ENCODE measurements at places on chromosomes 1 and 21.

DNA sequence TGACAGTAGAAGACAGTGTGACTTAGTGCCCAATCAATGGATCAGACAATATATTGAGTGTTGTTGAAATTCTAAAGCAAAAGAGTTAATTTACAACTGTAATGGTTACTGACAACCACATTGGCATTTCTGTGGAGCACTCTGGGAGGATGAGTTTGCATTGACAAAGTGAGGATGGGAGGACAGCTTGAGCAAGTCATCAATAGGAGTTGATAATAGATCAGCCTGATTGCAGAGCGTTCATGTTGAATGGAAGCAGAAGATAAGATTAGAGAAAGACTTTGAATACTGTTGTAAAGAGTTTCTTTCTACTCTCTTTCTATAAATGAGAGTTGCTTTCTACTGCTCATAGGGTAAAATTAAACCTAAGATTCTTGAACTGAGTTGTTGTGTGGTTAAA lies 3.9 kb downstream of the EEIG2 start:
- no peak for DNase-seq

DNA sequence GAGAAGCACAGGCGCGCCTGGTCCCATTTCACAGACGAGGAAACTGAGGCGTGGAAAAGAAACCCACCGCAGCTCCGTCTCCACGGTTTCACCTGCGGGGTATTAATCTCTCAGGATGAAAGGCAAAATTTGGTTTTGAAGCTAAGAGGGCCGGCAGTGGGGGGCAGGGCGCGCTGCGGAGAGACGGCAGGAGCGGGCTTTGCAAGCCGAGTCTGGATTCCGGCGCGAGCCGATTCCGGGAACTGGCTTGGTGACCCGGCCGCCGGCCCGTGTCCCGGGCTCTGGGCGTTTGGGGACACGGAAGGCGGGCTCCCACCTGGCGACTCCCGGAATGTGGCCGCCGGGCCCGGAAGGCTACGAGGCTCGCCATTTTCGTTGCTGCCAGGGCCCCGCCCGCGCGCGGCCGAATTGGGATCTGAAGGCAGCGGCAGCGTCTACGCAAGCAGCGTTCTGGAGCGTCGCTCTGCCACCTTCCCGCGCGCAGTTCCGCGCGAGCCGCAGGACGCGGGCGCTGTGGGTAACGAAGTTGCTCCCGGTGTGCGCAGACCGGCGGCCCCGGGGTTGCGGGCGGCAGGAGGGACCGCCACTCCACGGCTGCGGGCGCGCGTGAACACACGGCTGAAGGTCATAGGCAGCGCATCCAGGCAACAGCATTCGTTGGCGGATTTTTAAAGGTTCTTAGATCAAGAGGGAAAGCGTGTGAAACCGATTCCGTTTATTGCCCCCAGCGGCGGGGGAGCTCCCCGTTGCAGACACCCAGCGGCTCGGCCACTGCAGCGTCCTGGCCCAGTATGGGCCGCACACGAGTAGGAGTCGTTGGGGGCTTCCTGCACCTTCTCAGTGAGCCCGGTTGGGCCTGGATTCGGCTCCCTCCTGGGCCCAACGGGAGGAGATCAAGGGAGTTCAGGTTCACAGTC lies 5.4 kb upstream of the PRDM16 start:
- no peak for DNase-seq

GRCh38 chr1:86175756-86176155 lies 19.2 kb upstream of the COL24A1 start:
- no peak for DNase-seq

- DNase-seq = no peak
Observed at GRCh38 chr1:31218705-31219104, 21.0 kb downstream of the NKAIN1 start.

GRCh38 chr1:24535021-24535424 lies 20.9 kb upstream of the NCMAP start:
- DNase-seq = peak; percentile 72

DNA sequence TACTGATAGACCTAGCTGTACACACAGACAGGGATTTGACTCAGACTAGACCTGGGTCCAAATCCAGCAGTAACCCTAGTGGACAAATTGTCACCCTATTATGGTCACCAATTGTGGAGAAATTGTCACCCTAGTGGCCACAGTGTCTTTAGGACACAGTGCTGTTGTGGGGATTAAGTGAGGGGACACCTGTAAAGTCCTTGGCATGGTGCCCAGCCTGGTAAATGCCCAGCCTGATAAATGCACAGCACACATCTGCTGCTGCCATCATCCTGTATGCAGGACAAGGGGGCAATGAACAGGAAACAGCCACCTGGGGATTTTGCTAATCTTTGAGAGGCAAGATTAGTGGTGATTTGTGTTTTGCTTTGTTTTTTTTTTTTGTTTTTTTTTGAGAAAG lies 2.3 kb downstream of the TMEM61 start:
- peak; percentile 99 for DNase-seq

DNA sequence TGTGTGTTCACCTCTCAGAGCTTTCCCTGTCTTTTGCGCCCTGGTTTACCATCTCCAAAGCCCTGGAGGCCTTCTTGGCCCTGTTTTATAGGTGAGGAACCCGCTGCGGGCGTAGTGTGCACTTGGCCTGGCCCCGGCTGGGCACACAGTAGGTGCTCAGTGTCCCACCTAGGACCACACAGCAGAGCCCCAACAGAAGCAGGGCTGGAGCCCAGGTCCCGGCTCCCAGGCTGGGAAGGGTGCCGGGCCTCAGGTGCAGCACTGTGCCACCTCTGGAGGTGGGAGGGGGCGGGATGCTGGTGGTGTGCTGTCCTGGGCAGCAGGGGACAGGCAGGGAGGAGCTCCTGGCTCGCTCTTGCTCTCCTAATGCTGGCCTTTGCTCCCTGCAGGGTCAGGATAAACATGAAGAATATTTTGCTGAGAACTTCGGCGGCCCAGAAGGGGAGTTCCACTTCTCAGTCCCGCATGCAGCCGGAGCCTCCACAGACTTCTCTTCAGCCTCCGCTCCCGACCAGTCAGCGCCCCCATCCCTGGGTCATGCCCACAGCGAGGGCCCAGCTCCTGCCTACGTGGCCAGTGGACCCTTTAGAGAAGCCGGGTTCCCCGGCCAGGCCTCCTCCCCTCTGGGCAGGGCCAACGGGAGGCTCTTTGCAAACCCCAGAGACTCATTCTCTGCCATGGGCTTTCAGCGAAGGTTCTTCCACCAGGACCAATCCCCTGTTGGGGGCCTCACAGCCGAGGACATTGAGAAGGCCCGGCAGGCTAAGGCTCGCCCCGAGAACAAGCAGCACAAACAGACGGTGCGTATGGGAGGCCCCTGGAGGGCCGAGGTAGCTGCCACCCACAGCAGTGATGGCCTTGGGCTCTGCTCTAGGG lies 24.8 kb downstream of the COQ8A start:
- DNase-seq = no peak

All from RPMI8226 (cell line).